ENCODE measurements at places on chromosomes 2 and 18.

- DNase-seq: no peak
Measured at GRCh38 chr18:48914581-48915251, 36.0 kb downstream of the SMAD7 start.

DNA sequence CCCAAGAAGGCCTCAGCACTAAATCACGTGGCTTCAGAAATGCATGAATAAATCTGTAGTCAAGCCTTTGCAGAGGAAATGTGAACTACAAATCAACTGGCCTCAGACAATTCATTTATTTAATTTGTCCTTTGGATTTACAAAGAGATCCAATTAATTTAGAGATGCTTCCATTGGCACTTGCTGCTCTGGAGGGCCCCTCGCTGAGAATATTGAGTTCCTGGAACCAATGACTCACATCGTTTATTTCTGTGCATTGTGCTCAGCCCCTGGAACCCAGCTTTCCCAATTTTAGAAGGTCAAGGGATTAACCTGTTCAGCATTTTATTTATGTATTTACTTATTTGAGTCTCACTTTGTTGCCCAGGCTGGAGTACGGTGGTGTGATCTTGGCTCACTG is 47.2 kb upstream of the MGAT4A start:
- DNase-seq: no peak

DNA sequence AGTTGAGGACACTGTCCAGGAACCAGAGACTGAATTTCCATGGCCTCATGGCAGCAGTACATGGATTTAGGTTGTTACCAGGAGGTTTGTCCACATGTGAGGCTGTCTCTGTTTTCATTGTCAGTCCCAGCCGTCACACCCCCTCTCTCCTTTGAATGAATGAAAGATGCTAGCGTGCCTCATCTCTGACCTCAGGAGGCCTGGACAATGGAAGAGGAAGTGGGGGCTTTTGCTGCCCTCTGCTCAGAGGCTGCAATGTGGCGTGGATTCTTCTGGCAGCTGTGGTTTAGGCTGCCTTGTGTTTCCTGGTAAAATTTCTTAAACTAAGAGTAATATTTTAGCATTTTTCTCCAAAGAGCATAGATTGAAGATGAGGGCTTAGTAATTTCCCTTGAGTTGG is 47.5 kb downstream of the RAB31 start:
- DNase-seq: no peak

DNA sequence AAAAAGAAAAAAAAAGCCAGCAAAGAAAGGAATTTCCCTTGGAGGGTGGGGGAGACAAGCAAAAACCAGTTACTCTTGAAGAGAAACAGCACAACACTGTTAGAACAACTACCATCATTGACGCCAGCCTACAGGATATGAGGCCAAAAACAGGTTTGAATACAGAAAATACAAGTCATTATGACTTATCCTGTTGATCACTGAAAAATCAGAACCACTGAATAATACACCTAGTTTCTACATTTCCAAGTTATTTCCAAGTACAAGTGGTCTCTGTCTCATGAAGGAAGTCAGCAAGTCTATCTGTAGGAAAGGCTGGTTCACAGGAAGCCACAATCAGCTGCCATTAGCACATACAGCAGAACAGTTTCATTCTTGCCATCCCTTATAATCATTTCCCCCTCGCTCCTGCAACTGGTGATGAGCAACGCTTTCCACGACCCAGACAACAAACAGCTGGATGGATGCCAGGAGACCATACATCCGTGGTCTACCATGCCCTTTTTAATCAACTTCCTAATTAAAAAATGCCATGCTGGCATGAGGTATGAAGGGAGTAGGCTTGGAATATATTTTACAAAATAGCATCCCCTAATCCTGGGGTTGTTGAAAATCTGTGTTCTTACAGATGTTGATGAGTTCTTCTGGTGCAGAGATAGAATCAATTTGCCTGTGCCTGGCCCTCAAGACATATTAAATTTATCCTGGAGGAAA is 10.4 kb downstream of the MYT1L start:
- DNase-seq: no peak

DNA sequence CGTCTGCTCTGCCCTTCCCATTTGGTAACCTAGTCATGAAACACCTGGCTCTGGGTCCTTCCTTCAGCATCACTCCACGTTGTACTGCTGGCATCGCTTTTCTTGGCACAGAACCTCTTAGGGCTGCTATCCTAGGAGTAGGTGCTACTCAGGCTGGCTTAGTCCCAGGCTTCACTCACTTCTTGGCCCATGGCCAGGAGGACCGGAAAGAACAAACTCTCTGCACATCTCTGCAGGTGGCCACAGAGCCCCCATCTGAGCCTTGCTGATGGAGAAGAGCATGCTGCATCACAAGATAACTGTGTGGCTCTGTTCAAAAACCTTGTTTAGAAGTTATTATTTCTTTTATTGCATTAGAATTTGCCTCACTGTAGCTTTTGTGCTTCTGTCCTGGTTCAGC is 447.2 kb upstream of the TNP1 start:
- DNase-seq: no peak

DNA sequence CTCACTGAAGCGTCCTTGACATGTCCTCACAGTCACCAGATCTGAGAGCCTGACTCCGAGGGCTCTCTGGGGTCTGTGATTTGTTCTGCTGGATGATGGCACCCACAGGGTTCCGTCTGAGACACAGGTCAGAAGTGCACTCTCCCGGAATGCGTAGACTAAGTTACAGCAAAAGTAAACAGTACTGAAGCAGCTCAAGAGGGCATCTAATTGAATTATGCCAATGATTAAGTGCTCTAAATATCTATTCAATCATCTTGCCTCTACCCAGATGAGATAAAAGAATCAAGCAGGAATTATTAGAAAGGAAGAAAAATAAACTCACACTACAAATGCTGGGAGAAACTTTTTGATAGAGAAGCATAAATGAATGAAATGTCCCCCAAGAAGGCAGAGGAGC is 544.1 kb downstream of the SOX11 start:
- no peak for DNase-seq

- no peak for DNase-seq
Measured at GRCh38 chr2:7108792-7109532, 191.8 kb downstream of the RNF144A start.

- DNase-seq: peak; percentile 90
Measured at GRCh38 chr2:64228126-64228678, 84.0 kb upstream of the PELI1 start.

DNA sequence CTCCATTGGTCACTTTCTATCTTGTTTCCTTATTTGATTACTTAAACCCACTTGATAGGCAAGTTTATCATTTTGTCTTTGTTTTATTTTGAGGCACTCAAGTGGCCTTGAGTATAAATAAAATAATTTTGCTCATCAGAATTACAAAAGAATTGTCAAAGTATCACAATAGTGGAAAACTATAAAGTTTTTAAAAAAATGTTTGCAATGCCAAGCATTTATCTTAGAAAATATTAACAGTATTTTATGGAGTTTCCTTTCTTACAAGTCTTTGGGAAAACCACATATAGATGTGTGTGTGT is 14.7 kb downstream of the PMS1 start:
- DNase-seq: no peak

DNA sequence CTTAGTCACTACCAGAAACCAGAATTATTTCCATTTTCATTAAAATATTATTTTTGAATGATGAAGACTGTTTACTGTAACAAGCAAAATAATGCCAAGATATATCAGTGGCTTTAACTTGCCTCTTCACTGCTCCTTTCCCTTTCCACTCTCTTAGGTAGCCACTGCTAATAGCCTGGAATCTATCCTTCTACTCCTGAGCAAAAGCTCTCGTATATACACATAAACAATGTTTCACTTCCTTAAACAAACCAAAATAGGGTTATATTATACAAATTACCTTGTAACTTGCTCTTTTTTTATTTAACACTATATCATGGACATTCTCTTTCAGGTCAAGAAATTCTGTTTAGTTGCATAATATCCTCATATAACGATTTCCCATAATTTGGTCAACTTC is 20.8 kb downstream of the IMMT start:
- no peak for DNase-seq

GRCh38 chr18:12307701-12308385 is at the start of gene TUBB6:
TSS of gene TUBB6 (plus strand) at chr18:12308241. CDS start at chr18:12308293, 52 bp downstream.
- DNase-seq: no peak

GRCh38 chr2:177285892-177286715 is 21.6 kb upstream of the NFE2L2 start:
- DNase-seq: no peak

DNA sequence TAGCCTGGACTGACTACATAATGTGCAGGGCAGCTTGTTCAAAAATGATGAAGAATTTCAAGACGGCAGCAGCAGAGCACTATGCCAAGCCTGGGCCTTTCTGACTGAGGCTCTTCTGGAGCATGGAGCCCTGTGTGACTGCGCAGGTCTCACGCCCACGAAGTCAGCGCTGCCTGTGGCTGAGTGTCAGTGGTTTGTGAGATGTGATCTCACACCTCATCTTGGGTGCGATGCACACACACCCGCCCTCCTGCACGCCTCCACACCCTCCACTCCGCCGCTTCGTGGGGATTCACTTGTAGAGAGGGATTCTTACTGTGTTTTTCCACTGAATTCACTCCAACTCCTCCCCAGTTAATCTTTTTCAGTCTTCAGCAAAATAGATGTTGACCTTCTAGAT is 103.9 kb downstream of the VIT start:
- DNase-seq: no peak

GRCh38 chr2:202671317-202672035 is 36.7 kb downstream of the FAM117B start:
- no peak for DNase-seq

- no peak for DNase-seq
Measured at GRCh38 chr2:241216211-241216761, 27.8 kb downstream of the ANO7 start.

DNA sequence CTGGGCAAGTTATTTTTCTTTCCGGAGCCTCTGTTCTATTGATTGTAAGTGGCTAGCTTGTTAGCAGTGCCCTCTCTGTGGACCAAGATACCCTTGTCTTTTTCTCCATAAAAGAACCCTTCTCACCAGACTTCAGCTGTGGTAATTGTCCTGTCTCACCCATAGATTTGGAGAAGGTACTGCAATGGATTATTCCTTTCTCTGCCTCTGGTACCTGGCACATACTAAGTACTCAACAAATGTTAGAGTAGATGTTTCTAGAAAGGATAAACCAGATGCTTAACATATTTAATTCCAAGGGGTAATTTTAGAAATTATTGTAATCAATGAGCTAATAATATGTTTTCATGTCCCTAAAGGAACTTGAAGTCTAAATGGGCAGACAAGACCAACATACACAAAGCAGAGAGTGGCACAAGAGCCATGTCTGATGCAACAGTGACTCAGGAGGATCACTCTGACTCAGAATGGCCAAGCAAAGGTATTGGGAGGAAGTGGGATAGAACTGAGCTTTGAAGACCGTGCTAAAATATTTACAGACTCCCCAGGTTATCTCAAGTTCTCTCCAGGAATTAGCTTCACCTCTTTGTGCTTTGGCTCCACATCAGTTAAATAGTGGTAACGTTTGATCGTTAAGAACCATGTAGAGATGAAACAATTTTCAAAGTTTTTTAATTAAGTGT is 129.7 kb upstream of the OSR1 start:
- no peak for DNase-seq

- no peak for DNase-seq
Measured at GRCh38 chr18:34650121-34650545, 60.0 kb upstream of the DTNA start.

DNA sequence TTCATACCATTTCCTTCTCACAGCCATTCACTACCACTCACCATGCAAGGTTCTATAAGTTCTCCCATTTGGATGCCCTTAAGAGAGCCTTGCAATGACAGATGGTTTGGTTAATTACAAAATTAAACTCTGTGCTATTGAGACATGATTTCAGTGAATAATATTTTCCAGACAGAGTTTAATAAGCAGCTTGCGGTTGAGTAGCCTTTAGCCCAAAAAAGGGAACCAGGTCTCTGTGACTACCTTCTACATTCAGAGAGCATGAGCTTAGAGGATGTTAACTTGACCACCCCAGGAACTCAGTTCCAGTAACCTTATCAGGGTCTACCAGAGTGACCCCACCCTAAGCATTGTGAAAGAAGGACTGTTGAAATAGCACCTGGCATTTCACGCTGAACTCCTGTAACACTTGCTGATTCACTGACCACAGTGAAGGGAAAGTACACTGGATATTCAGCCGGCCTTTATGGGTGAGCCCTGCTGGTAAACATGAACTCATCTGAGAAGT is 1173.1 kb upstream of the ZEB2 start:
- DNase-seq: no peak

- no peak for DNase-seq
Measured at GRCh38 chr2:44107086-44107740, 61.5 kb upstream of the PPM1B start.

- DNase-seq: no peak
Measured at GRCh38 chr18:36492604-36493329, 195.3 kb downstream of the FHOD3 start.

DNA sequence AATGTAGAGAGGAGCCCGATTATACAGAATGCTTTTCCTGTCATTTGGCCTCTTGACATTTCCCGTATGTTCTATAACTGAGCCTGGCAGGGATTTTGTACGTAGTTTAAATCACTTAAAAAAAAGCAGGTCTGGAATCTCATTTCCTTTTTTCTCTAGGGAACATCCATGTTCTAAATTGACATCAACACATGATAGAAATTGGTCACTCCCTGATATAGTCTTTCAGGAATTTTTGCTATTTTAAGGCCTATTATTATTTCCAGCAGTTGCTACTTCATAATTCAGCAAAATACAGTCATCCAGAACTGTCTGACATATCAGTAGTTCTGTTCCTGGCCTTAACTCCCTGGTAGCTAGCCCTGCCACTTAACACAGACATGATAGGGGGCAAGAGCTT is 565.7 kb upstream of the ZEB2 start:
- DNase-seq: no peak

DNA sequence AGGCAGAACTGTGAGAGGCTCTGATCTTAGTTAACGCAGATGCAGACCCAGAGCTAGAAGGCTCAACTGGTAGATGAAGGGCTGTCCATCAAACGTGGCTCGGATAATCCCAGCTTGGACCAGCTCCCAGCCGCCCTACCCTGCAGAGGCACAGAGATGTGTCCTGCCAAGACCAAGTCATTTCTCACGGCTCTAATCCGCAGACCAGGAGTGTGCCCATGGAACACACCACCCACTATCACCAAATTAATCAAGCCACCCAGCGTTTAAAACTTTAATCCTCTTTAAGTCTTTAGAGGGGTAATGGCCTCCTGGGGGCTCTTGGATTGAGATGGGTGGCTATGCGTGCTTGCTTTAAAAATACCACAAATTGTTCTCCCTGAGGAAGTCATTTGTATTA is 17.5 kb downstream of the LYPD1 start:
- no peak for DNase-seq

GRCh38 chr2:230042195-230042594 is 26.5 kb downstream of the SLC16A14 start:
- DNase-seq: no peak

- DNase-seq: peak; percentile 70
Measured at GRCh38 chr2:200471324-200471848, 38.5 kb downstream of the KCTD18 start.

- no peak for DNase-seq
Measured at GRCh38 chr2:110095994-110096633, 19.5 kb downstream of the MALL start.

GRCh38 chr2:105873281-105873680 is 128.6 kb downstream of the NCK2 start:
- DNase-seq: no peak

GRCh38 chr18:75141734-75142133 is 67.2 kb downstream of the PTGR3 start:
- no peak for DNase-seq

- DNase-seq: no peak
Measured at GRCh38 chr18:46469186-46469915, 187.7 kb downstream of the LOXHD1 start.

Data from hippocampal formation (tissue), 2 donors.